Activated T-cell treated with anti-CD3 and anti-CD28 coated beads for 4 hours (primary cell): ENCODE measurements at places on chromosomes 5 and 9.

DNA sequence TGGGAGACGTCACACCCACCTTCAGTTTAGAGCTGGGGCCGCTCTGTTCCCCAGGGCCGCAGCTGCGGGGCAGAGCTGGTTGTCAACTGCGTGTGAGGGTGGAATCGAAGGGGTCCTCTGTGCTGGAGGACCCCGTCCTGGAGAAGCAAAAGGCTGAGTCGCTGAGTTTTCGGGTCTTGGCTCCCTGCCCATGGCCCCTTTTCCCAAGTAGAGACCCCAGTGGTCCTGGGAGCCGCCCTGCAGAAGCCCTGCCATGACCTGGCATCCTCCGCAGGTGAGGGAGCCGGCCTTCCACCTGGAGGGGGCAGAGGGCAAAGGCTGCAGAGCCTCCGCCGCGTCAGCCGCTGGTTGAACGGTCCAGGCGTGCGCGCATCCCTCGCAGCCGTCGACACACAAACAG is 90.4 kb upstream of the COL5A1 start:
- no peak for DNase-seq

DNA sequence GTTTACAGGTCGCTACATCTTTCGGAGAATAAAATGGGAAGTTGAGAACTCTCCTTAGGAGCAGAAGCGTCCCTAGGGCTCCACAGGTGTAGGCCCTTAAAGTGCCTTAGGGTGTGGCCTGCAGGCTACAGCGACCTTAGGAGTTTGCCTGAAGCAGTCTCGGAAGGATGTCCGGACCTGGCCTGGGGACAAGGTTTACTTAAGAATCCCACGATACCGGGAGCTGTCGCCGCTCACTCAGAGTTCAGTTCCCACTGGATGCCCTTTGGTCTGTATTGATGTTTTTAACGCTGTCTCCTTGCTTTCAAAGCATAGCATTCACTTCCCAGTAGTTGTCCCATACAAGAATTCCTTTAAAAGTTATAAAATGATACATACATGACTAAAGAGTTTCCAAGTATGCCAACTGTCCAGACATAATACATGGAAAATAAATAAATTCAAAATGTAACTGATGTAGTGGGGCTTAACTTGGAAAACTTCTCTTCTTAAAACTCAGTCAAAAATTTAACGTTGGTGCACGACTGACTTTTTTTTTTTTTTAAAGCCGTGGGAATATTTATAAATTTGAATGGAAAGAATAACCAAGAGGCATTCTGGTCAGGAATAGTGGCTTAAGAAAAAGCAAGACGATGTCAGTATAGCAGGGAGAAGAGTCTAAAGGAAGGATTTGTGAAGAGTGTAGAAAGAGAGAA is 848 bp downstream of the RAD50 start:
- peak; percentile 10 for DNase-seq

GRCh38 chr5:125411744-125412560 is 665.5 kb upstream of the ZNF608 start:
- DNase-seq: no peak

DNA sequence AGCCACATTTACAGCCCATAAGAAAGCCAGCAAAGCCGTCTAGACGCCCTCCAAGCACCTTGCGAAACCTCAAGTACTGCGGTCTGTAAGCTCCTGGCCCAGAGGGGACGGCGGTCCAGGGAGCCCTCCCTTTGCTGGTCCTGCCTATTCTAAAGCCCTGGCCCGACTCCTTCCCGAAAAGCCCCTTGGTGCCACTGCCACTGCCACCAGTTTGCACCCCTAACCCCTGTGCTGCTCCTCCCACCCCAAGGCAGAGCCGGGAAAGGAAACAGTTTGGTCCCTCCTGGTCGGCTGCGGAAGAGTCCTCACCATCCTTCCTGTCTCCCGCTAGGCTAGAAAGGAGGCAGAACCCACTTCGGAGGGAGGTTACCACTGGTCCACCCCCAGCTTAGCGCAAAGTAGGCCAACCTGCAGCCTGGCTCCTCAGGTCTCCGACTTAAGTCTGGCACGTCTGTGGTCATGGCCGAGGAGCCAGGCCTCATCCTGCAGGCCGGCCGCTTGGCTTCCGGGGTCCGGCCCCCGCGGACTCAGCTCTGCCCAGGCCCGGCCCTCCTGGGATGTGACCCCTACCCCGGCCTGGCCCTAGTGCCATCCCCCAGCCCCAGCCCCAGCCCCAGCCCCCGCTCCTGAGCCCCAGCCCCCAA is 916 bp downstream of the TOR1A start:
- no peak for DNase-seq

DNA sequence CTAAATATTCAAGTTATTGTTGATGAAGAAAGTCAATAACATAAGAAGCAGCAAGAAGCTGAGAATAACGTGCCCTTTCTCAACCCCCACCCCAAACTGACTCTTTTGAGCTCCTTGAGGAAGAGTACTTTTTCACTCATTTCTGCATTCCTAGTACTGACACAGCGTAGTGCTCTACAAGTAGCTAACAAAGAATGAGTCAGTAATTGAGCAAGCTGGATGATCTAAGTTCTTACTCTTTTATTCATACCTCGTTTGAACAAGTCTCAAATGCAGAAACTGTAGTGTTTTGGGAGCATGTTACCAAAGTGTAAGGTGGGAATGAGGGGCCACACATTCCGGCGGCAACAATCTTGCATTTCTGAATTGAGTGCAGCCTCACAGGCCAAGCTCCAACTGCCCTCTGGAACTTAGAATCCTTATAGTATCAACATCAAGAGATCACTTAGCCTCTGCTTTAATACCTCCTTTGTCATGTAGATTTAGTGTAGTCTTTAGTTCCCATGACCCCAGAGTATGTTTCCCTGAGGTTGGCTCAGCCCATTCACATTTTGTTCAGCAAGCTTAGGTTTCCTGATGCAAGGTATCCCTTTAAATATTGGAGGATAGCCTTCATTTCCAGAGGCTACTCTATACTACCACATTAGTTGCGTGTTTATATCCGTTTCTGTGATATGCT is 152.0 kb downstream of the PRR16 start:
- DNase-seq: no peak

- DNase-seq: no peak
Observed at GRCh38 chr5:111398013-111398412, 114.3 kb downstream of the STARD4 start.

DNA sequence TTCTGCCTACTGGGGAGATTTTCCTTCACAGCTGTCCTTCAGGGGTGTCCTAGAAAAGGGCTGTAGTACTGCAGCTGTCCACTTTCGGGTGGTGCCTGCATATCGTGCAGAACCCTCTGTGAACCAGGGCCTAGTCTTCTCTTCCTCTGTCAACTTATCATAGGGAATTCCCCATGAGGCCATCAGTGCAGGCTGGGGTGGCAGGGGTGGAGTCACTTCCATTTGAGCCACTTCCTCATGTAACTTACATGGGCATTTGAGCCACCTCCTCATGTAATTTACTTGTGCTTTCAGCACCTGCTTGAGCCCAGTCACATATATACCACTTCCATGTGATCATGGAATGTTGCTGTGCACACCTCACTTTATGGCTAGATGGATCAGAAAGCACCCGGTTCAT is 742.0 kb upstream of the RGMB start:
- DNase-seq: no peak

DNA sequence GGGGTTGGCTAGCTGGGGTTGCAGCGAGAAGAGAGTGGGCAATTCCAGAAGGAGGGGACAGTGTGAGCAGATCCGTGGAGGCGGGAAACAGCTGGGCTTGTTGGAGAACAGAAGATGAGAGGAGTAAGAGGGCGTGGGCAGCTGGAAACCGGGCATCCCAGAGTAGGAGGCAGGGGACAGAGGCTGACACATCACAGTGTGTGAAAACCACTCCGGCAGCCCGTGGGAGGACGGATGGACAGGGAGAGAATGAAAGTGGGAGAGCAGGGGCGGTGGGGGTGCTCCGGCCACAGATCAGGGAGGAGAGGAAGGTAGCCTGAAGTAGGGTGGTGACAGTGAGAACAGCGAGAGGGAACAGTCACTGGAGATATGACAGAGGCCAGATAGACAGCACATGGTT is 8.3 kb upstream of the PSMB7 start:
- no peak for DNase-seq

DNA sequence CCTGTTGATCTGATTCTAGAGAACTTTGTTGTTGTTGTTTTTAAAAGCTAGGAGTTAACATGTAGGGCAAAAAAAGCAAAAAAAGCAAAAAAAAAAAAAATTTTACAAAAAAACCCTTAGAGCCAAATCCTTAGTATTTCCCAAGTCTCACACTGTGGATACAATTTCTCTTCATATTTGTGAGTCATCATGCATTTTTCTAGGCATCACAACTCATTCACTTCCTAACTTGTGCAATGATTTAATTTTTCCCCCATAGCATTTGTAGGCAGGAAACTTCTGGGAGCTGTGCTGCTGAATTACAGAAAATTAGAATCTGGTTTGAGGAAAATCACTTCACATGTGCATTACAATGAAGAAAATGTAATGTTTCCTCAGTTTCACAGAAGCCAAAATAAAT is 91.9 kb downstream of the MARCHF3 start:
- DNase-seq: no peak

DNA sequence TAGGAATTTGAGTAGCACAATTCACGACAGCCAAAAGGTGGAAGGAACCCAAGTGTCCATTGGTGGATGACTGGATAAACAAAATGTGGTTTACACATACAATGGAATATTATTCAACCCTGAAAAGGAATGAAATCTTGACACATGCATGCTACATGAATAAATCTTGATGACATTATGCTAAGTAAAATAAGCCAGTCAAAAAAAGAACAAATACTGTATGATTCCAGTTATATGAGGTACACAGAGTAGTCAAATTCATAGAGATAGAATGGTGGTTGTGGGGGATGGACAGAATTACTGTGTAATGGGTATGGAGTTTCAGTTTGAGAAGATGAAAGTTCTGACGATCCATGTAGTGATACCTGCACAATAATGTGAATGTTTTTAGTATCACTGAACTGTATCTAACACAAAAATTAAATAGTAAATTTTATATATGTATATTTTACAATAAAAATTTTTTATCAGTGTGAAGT is 117.7 kb upstream of the GNA14 start:
- DNase-seq: no peak

DNA sequence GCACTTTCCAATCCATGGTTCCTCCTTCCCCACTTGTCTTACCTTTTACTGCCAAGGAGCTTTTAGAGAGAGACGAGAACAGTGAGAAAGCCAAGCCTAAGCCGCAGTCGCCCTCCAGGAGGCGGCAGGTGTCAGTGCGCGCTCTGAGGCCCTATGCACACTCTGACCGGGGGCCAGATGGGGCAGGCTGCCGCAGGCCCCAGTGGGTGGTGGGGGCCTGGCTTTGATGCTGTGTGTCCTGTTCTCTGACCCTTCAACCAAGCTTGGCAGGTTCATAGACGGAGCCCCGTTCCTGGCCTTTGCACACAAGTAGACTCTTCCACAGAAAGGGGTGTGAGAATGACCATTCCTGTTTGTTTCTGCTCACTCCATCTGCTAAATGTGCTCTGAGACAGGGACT is 77.3 kb downstream of the WNK2 start:
- DNase-seq: no peak
